ENCODE measurements at places on chromosomes 2 and 18.

DNA sequence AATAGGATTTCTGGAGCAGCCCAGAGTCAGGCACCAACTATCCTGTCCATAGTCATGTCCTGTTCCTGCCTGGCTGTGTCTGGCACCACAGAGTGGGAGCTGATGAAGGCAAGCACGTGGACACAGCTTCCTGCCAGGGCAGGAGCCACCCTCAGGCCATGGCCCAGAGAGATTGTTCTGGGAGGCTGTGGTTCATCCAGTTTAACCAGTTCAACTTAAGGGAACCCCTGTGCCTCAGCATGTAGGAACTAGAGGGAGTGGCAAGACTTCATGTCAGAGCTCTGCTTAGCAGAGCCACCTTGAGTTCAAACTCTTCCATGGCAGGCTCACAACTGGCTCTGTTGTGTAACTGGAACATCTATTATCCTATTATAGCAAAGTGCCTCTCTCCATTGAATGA lies 73.2 kb upstream of the NCKAP5 start:
- no peak for DNase-seq

GRCh38 chr2:83481436-83481835 lies 977.6 kb downstream of the SUCLG1 start:
- no peak for DNase-seq

DNA sequence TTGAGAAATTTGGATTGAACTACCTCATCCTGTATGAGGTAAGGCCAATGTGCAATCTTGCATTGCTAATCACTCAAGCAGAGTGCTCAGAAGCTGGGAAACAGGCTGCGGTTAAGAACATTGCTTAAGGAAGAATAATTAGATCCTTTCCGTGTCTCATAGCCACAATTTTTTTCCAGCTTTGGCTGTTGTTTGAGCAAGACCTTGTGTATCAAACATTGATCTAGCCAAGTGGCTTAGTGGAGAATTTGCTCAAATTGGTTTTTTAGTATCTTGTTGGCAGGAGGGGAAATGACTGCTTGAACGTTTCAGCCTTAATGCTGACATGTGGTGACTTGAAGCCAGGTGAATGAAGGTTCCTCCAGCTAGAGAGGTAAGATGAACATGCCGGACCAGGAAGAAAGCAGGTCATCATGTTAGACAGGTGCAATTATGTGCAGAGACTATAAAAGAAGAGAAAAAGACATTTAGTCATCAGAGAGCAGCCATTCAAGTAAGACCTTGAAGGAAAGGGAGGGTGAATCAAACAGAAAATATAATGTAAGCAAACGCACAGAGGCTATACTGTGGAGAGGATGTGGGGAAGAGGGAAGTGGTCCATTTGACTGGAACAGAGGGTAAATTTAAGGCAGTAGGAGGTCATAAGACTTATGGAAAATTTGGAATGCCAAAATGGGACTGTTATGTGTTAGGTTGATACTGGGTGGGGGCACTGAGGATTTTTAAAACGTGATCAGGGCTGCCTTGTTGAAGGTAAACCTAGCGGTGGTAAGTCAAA lies 98.9 kb upstream of the CYP1B1 start:
- DNase-seq = no peak

GRCh38 chr2:179701524-179702110 lies 159.8 kb downstream of the ZNF385B start:
- no peak for DNase-seq

DNA sequence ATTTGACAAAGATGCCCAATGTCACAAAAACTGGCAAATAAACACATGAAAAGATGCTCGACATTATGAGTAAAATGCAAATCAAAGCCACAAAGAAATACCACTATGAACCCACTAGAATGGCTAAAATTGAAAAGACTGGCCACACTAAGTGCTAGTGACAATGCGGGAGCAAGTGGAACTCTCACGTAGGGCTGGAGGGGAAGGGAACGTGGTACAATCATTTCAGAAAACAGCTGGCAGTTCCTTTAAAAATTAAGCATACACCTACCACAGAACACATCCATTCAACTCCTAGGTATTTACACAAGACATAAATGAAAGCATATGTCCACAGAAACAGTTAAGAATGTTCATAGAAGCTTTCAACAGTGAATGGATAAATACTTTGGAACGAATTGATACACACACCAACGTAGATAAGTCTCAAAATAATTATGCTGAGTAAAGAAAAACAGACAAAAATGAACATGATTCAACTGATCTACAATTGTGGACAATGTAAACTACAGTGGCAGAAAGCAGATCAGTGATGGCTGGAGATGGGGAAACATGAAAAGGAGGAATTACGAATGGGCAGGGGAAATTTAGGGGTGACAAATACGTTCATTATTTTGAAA lies 71.7 kb downstream of the MYOM1 start:
- DNase-seq = no peak

DNA sequence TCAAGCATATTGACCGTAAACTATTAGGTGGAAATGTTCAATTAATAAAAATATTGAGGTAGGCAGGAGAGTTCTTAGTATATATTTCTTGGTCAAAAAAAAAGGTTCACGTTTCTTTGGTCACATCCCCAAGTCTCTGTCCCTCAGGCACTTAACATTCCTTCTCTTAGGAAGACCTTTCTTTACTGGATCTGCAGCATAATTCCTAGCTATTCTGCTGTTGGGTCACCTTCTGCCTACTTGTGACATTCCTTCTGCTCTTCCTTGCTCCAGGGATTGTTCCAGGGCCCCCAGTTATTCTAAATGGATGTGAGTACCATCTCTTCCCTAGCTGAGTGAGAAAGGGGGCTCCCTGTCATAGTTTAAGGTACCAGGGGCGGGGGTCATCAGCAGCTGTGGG lies 4.2 kb downstream of the UGP2 start:
- DNase-seq = no peak

DNA sequence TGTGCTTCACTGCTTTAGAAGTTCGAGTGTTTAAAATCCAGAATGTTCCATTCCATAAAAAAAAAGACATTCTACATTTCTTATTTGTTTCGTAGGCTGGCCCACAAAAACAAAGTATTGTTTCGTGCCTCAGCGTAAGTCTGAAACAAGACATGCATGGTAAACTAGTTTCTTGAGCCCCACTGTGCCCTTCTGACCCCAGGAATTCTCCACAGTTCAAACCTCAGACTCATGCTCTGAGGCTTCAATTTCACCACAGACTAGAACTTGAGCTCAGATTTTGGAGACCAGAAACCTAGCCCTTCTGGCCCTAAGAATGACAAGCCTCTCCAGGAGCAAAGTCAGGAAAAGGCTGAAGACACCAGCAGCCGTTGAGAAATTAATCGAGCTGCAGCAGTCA lies 151.5 kb downstream of the SLC8A1 start:
- DNase-seq = no peak

GRCh38 chr18:76410660-76411417 lies 84.2 kb downstream of the ZNF516 start:
- DNase-seq = peak; percentile 27

GRCh38 chr2:240960309-240960970 lies 38.0 kb upstream of the SNED1 start:
- no peak for DNase-seq

DNA sequence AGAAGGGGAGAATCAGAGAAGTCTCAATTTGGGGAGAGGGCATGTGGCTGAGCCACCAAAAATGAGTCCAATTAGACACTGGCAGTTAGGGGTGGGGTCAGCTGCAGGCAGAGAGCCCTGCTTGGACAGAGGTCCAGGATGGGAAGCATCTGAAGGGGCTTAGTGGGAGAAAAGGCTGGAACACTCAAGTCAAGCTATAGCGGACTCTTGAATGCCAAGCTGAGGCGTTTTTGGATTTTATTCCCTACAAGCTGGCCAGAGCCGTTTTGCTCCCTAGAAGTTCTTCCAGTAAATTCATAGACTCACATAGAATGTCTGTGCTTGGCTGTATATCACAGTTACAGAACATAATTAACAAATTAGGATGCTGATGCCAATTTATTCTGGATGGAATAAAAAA lies 172.8 kb downstream of the ACOXL start:
- no peak for DNase-seq

- no peak for DNase-seq
These were observed at the start of gene RTKN for GRCh38 chr2:74441690-74442482. RTKN (minus strand) TSS chr2:74441937; CDS start chr2:74441816, 121 bp downstream.

- DNase-seq = no peak
These were observed 76.9 kb upstream of the GCFC2 start for GRCh38 chr2:75787532-75788132.

GRCh38 chr2:66235428-66235827 lies 199.5 kb upstream of the MEIS1 start:
- DNase-seq = no peak

DNA sequence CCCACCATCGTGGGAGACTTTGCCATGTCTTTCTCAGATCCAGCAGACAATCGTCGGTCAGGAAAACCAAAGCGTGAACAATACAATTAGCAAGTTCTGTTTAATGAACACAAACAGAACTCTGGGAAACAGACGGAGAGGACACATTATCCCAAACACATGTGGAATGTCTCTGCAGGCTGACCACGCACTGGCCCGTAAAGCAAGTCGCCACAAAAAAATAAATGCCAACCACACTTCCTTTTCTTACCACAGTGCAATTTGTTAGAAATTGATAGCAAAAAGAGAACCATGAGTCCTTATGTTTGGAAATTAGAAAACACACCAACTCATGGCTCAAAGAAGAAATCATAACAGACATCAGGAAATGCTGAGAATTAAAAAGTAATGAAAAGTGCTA lies 210.9 kb downstream of the TWIST2 start:
- DNase-seq = no peak

GRCh38 chr2:234335661-234336228 lies 161.1 kb downstream of the ARL4C start:
- DNase-seq = peak; percentile 23

GRCh38 chr2:142920571-142920970 lies 43.1 kb downstream of the KYNU start:
- no peak for DNase-seq

- no peak for DNase-seq
These were observed 203.2 kb downstream of the GULP1 start for GRCh38 chr2:188494906-188495305.

- peak; percentile 2 for DNase-seq
These were observed 122.3 kb downstream of the LYPD6B start for GRCh38 chr2:149160701-149161217.

DNA sequence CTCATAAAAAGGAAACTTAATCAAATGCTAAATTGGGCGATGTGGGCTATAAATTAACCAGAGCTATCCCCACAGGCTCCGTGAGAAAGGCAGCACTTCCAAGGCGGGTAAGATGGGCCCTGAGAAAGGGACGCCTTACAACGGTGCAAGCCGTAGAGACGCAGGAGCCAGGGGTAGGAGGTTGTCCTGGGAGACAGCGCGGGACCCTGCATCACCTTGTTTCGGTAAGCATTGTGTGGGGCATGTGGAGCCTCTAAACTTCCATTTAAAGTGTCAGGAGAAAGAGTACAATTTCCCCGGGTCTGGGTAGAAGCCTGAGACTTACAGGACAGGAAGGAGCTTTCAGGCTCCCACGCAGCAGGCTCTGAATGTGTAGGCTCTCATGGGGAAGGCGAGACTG lies 1.2 kb upstream of the PER2 start:
- no peak for DNase-seq

DNA sequence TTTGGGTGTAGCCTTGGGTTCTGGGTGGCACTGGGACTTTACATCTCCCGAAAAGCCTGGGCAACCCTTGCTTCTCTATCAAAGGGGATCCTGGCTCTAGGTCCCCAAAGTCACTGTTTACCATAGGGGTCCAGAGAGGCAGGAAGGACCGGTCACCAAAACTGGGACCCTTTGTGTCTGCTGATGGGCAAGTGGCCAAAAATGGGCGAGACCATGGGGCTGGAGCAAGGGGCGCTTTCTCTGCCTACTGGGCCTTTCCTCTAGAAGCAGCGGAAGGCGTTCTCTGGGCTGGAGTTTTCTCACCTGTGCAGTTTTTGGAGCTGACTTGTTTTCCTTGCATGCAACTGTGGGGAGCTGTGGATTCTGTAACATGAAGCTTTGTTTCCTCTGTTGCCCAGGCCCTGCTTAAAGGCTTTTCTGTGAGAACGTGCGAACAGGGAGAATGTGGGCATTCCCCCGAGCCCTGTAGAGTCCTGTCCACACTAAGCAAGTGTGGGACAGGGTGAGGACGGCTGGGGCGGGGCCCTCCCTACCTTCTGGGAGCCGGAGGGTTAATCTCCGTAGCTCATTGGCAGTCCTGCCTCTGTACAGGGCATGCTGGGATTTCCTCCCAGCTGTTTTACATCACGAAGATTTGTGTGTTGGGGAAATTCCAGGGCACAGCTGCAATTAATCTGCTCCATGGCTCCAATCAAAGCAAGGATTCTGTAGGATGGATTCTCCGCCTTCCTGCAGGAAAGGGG lies 50.2 kb downstream of the TGOLN2 start:
- no peak for DNase-seq

DNA sequence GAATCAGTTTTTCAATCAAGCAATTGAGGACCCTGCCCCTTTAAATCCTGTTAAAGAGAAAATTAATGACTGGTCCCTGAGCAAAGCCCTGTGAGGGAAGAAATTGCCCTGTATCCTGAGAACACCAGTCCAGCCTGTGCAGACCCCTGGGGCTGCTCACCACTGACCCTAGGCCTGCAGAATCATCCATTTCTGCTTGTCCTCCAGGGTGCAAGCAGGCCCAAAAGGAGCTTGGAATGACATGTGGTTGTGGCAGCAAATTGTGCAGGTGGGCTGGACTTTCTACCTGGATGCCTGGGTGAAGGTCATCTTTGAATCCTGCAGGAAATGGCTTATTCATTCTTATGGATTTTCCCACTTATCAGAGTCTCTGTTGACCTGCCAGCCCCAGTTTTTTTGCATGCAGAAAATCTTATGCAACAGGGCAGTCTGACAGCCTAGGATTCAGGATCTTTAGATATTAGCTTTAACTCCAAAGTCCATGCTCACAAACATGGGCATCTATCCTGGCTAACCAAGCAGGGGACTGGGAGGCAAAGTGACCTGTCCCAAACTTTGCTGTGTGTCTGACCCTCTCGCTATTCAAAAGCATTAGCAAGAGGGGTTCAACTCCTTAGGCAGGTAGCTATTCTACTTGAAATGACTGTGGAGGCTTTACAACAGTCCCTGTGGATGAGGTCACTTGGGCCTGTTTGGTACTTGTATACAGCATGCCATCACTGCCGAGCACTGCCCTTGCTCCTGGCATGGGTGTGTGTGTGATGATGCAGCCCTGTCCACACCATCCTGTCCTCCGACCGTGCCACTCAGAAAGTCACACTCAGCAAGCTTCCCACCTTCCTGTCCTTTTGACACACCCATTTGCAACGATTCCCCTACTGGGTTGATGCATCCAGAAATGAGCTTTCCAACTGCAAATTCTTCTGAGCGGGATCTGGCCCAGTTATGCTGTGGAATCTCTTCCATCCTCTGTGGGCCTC lies 85.3 kb downstream of the CAPN13 start:
- no peak for DNase-seq

- no peak for DNase-seq
These were observed 206.8 kb upstream of the TNP1 start for GRCh38 chr2:217066510-217067270.

All from stimulated activated CD4-positive, alpha-beta T cell treated with anti-CD3 and anti-CD28 coated beads, Interleukin-2, amount 100 ng/mL, for 48 hours (primary cell).